ENCODE measurements at places on chromosomes 12 and 14.

- DNase-seq: no peak
Observed at GRCh38 chr14:69632164-69632563, 20.8 kb downstream of the SUSD6 start.

- no peak for DNase-seq
Observed at GRCh38 chr12:129844662-129845220, 59.1 kb downstream of the TMEM132D start.

DNA sequence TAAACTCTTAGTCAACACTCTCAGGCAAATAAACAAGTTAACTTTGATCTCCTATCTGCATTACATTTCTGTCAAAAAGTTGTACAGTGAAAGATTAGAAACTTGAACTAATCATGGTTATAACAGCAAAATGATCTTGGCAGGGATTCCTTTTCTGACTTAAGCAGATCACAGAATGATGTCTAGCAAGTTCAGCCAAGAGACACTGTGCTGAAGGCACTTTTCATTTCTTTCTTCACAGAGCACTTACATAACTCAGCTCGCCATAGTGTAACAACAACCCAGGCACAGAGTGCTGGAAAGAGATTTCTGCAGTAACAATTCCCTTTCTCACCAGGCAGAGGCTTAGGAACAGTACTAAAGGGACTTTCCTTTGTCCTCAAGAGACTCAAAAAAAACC is 19.6 kb upstream of the CSRP2 start:
- no peak for DNase-seq

- no peak for DNase-seq
Observed at GRCh38 chr14:55756557-55756956, 176.6 kb downstream of the KTN1 start.

DNA sequence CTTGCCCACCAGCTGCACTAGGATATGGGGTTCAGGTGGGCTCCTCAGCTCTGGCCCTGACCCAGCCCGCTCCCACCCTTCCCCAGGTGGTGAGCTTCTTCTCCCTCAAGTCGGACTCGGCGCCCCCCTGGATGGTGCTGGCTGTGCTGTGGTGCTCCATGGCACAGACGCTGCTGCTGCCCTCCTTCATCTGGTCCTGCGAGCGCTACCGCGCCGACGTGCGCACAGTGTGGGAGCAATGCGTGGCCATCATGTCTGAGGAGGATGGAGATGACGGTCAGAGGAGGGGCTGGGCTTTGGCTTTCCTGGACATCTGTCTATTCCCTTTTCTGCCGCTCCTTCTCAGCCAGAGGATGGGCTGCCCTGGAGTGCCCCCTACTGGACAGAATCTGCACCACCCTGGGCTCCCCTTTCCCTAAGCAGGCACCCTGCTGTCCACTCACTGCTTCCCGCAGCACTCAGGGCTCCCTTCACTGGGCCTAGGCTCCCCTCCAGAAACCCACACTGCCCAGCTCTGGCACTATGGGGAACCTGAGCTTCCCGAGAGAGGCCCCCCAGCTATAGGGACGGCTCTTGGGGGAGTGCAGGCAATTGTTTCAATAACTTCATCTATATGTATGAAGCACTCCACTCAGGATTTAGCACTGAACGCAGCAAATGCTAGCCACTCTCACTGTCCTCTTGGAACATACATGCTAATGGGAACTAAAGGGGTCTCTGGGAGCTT is 2.6 kb upstream of the P3H3 start:
- DNase-seq: peak; percentile 83

DNA sequence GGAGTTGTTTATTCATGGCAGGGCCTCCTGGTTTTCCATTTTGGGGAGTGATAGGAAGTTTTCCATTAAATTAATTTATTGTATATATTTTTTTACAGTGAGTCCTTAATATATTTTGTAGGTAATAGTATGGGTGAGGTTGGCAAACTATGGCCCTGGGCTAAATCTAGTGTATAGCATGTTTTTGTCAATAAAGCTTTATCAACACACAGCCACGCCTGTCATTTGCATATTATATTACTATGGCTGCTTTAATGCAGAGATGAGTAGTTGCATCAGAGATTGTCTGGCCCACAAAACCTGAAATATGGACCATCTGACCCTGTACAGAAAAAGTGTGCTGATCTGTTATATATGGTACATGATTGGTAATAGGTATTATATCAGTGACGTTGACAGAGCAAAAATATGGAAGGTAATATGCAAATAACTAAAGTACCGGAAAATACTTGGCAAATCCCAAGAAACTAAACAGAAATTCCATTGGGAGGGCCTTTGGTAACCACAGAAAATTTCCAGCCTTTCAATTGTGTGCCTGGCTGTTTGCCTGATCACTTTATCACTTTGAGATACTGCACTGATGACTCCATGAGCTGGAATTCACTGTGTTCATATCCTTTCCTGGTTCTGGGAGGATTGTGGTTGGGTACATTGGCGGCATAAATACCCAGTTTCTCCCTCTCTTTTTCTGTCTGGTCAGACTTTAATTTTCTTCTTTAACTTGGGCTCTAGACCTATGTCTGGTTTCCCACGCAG is 61.7 kb upstream of the RFLNA start:
- no peak for DNase-seq

DNA sequence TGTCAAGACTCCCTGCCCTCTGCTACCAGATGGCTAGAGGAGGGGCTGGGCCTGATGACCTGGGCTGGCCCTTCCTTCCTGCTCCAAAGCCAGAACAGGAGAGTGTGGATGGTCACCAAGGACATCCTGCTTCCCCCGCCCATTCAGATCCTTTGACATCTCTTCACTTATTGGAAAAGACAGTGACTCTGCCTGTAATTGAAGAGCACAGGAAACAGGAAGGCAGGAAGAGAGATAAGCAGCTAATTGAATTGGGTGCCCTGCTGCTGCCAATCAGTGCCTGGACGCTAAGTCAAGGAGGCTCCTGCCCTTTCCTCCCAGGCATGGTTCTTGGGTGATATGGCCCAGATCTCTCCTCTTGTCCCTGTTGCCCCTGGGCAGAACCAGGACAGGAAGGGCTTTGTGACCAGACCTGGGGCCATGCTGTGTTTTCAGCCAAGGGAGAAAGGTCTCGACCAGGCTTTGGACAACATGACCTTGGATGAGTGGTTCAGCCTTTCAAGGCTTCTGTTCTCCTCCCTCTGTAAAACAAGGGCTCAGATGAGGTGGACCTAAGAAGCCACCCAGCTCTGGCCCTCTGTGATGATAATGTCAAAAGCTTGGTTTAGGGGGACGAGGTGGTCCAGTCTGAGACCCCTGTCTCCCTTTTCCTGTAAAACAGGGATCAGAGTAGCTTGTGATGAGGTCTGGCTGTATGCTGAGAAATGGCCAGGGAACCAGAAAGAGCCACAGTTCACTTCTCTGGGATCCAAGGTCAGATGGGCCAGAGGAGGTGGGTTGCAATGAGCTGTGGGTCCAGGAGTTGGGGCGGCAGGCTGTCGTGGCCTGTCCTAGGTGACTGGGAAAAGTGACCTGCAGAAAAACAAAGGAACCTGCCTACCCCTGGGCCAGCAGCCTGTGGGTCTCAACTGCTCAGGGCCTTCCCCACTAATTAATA is 38.8 kb downstream of the FAM222A start:
- DNase-seq: no peak

DNA sequence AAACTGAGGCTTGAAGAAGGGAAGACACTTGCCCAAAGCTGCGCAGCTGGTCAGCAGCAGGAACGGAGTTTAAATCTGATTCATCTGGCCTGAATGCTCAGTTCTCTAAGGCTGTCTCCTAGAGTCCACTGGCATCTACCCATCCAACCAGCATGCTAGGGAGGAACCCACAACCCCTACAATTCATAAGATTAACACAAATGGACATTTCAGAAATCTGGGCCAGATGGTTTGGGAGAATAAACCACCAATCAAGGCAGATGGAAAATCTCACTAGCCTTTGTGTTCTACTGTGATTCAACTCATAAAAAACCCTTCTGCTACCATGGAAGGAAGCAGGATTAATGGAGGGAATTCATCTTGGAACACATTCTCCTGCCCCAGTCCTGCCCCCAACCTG is 67.8 kb downstream of the WSCD2 start:
- DNase-seq: no peak

DNA sequence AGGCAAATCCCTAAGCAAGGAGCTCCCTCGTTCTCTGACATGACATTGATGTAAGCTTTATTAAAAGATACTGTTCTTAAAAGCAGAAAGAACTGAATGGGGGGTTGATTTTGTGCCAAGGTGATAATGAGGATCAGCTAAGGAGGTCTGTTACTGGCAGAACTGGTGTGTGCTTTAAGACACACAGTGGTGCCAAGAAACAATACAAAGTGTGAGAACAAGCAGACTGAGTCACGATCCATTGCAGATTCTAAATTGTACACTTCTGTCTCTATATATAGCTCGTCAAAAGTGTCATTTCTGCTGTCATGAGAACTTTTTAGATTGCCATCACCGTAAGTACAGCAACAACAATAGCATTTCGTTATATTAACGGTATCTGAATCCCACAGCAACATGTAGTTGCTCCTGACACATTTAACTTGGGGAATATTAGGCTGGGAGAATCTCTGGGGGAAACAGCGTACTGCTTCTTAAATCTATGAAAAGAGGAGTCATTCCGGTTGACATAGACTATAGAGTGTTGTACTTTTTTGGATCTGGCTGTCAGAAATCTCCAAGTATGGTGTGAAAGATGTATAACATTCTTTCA is 151.3 kb upstream of the PRKD1 start:
- no peak for DNase-seq

- no peak for DNase-seq
Observed at GRCh38 chr12:64440100-64440499, 11.8 kb upstream of the TBK1 start.

DNA sequence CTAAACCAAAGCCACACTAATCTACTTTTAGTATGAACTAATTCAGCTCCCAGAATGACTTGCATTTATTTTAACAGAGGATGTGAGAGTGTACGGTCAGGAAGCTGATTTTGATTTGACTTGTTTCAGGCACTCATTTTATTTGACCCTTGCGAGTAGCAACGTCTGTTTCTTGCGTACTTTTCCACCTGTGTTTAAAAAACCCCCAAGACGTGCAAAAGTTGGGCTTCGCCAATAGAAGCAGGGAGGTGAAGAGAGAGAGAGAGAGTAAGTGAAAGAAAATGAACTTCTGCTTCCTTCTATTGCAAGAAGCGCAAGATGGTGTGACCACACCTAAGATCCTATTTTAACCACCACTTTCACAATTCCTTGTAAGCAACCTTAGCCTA is 6.7 kb upstream of the SLC15A4 start:
- DNase-seq: no peak

- no peak for DNase-seq
Observed at GRCh38 chr14:64213086-64213485, 81.1 kb downstream of the ESR2 start.

- DNase-seq: no peak
Observed at GRCh38 chr12:27754795-27755194, 25.2 kb upstream of the KLHL42 start.

DNA sequence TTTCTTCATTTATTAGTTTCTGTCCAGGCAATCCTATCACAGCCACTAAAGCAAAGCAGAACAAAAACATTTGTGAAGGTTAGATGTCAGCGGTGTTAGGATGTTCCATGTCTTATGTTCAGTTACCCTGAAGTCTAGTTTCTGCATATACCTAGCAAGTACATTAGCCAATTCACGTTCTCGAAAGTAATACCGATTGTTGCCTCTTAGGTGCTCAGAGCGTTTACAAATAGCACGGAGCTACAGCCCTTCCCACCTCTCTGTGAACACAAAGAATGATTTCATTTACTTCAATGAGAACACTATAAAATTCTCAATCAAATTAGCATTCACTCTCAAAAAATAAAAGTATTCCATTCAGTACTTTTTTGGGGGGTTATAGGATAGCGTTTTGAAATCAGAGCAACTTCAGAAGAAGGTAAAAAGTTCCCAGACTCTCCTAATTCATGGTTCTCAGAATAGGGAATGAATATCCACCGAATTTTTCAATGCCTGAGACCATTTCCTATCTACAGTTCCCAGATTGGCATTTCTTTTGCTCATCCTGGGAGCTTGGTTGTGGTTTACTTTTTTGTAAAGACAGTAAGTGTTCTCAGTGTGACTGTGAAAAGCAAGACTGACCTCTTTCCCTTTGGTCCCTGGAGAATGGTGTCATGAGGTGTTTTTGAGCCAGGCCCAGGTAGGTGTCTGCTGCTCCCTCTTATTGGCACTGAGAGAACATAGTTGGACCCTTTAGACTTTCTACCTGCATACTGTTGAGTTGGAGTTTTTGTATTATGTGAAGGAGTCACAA is 488.0 kb upstream of the RGS6 start:
- no peak for DNase-seq

DNA sequence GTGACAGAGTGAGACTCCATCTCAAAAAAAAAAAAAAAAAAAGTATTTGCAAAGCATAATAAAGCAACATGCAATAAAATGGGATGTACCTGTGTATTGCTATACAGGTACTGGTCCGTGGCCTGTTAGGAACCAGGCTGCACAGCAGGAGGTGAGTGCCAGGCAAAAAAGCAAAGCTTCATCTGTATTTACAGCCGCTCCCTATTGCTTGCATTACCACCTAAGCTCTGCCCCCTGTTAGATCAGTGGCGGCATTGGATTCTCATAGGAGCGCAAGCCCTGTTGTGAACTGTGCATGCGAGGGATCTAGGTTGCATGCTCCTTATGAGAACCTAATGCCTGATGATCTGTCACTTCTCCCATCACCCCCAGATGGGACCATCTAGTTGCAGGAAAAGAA is 113.3 kb downstream of the SCAF11 start:
- DNase-seq: no peak

DNA sequence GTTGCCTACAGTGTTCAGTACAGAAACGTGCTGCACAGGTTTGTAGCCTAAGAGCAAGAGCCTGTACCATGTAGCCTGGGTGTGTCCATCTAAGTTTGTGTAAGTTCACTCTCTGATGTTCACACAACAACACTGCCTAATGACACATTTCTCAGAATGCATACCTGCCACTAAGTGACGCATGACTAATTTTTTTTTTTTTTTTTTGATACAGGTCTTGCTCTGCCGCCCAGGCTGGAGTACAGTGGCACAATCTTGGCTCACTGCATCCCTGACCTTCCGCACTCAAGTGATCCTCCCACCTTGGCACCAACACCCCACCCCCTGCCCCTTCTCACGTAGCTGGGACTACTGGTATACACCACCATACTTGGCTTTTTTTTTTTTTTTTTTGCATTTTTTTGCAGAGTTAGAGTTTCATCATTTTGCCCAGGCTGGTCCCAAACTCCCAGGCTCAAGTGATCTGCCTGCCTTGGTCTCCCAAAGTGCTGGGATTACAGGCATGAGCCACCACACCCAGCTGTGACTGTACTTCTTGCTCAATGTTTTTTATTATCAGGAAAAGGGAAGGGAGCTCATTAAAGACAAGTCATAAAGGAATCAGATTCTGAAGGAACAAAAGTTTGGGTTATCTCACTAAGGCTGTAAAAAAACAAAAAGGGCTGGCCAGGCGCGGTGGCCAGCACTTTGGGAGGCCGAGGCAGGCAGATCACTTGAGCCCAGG is 10.0 kb upstream of the CDC42BPB start:
- no peak for DNase-seq

DNA sequence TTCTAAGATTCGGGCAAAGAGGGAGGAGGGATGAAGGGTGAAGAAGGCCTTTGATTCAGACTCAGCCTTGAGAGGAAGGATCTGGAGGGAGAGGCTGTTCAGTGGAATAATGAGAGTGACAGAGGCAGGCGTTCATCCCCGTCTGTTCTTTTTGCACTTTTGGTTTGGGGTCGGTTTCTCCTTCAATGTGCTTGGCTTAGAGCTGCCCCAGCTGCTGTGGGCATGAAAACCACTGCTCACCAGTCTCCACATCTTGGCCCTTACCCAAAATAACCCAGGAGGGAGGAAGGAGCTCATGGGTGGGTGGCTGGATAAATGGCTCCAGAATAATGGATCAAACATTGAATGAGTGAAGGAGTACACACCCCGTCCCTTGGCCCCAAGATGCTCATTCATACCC is 261.7 kb upstream of the FKBP4 start:
- DNase-seq: no peak

GRCh38 chr12:11962860-11963259 is 107.9 kb upstream of the BCL2L14 start:
- no peak for DNase-seq

Data from heart left ventricle (tissue), 16 donors.